ENCODE measurements at places on chromosomes 1 and 21. TPM values are rescaled to one million over a fixed set of nuclear protein-coding genes. Genes with fewer than 3 reads are reported as not detected.

The KCNA2 gene
- total RNA-seq, result not detected

The TMEM52 gene
- 0.09 TPM for total RNA-seq

The AGT gene
- not detected for total RNA-seq

The OR2L13 gene
- total RNA-seq, result not detected

The ERICH3 gene
- total RNA-seq, result not detected

The RORC gene
- total RNA-seq, result not detected

The ETV3L gene
- not detected for total RNA-seq

The TUT4 gene
- 16.8 TPM for total RNA-seq

The C1QB gene
- not detected for total RNA-seq

The LRRC71 gene
- 0.36 TPM for total RNA-seq

The TFAP2E gene
- total RNA-seq, result not detected

The KIRREL1 gene
- total RNA-seq, result 49.6 TPM

Data from endothelial cell of coronary artery (primary cell).